CD4-positive, alpha-beta T cell treated with Interleukin-21 for 1 hour (primary cell): ENCODE measurements at places on chromosomes 5 and 9.

- DNase-seq, result no peak
These were observed 280.9 kb downstream of the NSG2 start for GRCh38 chr5:174326372-174326771.

GRCh38 chr9:134775081-134775951, 105.3 kb upstream of the FCN2 start:
- DNase-seq, result no peak

DNA sequence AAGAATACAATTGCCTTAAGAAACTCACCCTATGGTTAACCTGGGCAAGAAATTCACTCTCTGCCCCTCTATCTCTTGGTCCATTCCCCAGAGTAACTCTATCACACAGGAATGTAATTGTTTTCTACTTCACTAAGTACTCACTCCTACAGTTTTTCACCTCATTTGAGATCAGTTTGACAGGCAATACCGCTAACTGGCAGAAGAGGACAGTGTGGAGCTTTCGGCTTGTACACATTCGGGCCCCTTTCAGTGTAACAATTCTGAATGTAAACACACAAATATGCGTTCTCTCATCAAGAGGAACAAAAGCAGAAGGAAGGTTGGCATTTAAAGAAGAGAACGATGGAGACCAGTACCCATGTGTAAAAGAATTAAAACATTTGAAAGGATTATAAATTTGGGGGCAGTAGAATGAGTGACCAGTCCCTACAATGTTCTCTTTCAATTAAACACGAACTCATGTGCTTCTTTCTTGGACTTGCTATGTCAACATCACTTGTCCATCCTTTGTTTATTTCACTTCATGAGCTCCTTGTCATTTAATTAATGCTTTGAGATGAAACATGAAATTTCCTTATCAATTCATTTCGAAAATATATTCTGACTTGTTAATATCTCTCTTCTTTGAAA, 188.5 kb upstream of the GRAMD2B start:
- peak; percentile 10 for DNase-seq

- DNase-seq, result no peak
These were observed 251.9 kb downstream of the BNC2 start for GRCh38 chr9:16618524-16618923.

- DNase-seq, result no peak
These were observed 5.5 kb downstream of the GGTA1 start for GRCh38 chr9:121494192-121494591.

DNA sequence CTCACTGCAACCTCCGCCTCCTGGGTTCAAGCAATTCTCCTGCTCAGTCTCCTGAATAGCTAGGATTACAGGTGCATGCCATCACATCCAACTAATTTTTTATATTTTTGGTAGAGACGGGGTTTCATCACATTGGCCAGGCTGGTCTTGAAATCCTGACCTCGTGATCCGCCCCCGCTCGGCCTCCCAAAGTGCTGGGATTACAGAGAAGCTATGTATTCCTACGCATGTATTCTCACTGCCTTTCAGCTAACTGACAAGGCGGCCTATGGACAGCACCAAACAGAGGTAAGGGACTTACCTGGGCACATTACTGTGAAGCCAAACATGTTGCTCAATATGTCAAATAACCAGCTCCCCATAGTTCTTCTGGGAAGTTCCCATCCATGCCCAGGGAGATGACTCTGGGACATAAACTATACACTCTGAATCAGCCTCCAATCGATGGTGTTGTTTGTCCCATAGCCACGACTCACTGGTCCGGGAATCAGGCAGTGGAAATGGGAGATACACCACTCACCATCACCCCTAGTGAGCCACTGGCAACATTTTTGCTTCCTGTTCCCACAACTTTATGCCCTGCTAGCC, 114.6 kb downstream of the SYK start:
- DNase-seq, result no peak
